Trophoblast cell (in vitro differentiated cells and primary cell): ENCODE measurements at places on chromosomes 6 and 20.

DNA sequence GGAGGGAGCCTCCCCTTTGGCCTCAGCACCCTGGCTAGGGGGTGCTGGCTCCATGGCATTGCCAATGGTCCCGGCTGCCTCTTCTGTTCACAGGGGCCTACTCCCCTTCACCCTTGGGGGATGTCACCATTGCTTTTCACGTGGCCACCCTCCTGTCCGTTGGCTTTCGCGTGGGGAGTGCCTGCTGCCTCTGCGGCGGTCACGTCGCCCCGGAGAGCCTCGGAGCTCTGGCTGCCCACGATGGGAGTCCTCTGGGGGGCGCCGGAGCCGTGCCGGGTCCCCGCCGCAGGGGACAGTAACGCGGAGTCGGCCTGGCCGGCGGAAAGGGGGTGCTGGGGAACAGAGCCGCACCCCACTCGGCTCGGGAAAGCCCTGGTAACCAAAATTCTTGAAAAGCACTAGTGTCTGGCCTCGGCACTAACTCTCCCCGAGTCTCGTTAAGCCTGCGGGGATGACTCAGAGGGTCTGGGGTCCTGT, 661 bp upstream of the HEBP2 start:
- H3K27me3 ChIP-seq: no peaks in the 10 kb centered on the region
- no peak for DNase-seq
- peak overlapping the region; percentile 95 for H3K27ac ChIP-seq
- peak overlapping the region; percentile 72 for H3K4me3 ChIP-seq
- peaks cover 10% of the 10 kb centered on the region for H3K36me3 ChIP-seq

- no peak overlapping the region for H3K27ac ChIP-seq
- no peak for DNase-seq
- no peaks in the 10 kb centered on the region for H3K27me3 ChIP-seq
- peaks cover 25% of the 10 kb centered on the region for H3K36me3 ChIP-seq
Observed at GRCh38 chr6:107917451-107918375, 40.3 kb downstream of the SEC63 start.

GRCh38 chr6:27096834-27097511, 150.5 kb upstream of the PRSS16 start:
- H3K4me3 ChIP-seq: peak overlapping the region; percentile 72
- H3K27me3 ChIP-seq: no peaks in the 10 kb centered on the region
- peaks cover 2% of the 10 kb centered on the region for H3K4me1 ChIP-seq
- H3K27ac ChIP-seq: no peak overlapping the region
- peak; percentile 17 for DNase-seq

DNA sequence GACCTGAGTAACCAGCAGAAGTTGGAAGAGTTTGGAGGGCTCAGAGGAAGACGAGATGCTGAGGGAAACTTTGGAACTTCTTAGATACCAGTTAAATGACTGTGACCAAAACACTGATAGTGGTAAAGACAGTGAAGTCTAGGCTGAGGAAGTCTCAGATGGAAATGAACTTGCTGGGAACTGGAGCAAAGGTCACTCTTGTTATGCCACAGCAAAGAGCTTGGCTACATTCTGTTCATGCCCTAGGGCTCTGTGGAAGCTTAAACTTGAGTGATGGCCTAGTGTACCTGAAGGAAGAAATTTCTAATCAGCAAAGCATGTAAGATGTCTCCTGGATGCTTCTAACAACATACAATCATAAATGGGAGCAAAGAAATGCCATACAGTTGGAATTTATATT, 24.7 kb downstream of the WDR27 start:
- H3K27ac ChIP-seq: no peak overlapping the region
- peak; percentile 8 for DNase-seq
- no peak overlapping the region for H3K4me3 ChIP-seq
